ENCODE measurements at places on chromosomes 2 and 18.

DNA sequence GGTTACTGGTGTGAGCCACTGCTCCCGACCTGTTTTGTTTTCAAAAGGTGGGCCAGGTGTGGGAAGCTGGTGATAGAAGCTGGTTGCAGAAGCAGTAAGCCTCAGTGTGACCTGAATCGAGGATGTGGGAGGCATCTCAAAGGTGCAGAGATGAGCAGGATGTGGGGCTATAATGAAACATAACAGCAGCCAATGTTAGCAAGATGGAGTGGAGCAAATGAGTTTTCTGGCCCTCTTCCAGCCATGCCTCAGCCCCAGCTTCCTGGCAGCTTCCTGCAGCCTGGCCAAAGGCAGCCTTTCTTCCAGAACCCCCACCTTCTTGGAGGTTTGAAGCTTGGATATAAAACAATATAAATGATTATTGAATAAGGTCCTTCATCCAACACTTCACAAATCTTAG, 184.8 kb downstream of the NCK2 start:
- DNase-seq: no peak

- peak; percentile 3 for DNase-seq
Observed at GRCh38 chr18:8536231-8536630, 73.0 kb upstream of the RAB12 start.

GRCh38 chr2:217222309-217222910, 362.5 kb upstream of the TNP1 start:
- no peak for DNase-seq

DNA sequence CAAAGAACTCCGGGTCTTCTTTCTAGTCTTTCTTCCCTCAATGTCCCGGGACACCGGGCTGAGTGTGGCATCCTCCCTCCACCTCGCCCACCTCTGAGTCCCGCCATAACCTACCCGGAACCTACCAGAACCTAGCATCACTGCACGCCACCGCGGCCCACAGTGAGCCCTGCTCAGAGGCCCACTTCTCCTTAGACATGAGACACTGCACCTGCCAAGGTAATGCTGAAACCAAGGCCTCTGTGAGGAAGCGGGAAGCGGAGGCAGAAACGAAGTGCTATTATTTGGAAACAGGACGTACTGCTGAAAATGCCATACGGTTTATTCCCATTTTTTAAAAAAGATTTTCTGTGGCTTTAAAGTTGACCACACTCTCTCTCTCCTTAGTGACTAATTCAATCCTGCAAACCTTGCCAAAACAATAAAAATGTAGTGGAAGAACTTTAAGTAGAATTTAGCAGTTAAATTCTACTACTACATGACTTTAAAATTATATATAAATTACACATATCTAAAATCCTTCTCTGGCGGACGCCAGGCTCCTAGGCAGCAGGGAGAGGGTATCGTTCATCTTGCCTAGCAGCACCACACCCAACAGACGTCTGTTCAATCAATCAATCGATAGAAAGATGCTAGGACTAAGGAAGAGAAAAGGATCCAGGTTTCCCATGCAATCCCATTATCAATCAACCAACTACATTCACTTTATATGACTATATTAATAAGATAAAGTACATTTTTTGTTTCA, 82.0 kb downstream of the ZNF516 start:
- DNase-seq: no peak

DNA sequence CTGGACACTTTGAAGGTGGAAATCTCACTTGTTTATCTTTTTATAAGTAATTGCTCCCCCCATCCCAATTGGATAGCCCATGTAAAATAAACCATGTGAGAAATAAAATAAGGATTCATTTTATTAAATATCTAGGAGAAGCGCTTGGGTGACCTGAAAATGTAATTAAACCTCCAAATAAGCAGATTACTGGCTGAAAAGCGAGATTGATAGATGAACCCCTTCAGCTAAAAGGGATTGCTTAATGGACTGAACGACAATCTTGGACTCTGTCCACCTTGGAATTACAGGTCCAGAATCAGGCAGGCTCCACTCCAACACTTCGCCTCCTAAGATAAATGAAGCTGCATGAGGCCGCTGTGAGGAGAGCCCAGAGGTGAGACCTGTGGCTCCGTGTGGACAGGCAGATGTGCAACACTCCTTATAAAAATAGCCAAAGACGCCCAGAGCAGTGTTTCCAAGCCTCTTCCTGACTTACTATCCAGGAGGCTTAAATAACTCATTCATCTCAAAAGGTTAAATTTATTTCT, 441.5 kb downstream of the MTX2 start:
- no peak for DNase-seq

DNA sequence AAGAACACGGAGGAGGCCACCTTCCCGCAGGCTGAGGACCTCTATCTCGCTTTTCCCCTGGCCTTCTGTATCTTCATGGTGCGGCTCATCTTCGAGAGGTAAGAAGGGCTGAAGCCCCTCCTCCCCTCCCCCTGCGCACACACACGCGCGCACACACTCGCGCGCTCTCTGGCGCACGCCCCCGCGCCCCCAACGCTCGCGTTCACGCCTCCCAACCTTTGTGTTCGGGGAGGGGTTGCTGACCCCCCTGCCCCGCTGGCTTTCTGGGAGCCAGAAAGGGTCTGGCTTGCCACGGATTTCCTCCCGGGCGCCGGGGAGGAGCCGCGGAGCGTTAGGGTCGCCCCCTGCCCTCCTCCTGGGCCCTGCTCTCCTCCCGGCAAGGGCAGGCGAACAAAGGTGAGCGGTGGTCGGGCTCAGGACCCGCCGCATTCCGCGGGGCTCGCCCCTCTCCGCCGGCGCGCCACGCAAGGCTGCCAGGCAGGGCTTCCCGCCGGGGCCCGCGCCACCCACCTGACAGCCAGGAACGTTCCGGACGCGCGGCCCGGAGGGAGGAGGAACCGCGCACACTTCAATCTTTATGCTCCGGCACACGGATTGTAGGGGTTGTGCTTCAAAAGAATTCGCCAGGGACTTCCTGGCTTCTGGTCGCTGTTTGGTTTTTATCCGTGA, 583 bp downstream of the CERS6 start:
- peak; percentile 58 for DNase-seq

- no peak for DNase-seq
Observed at GRCh38 chr2:26324903-26325302, 21.0 kb upstream of the SELENOI start.

DNA sequence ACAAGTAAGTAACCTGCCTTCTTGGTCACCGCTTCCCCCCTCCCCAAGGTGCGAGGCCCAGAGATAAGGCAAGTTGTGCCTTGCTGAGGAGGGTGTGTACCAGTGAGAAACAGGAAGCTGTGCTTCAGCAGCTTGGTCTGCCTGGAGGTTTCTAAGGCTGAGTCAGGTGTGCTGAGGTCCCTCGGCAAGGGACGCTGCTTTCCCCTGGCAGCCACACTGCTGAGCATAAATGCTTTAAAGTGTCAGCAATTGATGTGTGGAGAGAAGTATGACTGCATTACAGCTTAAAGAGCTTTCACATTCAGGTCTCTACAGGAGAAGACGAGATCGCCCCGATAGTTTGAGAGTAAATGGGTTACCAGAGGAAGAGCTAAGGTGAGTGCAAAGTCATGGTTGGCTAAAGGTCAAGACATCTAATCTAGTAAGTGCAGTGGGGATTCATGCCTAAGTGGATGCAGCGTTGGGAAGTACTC, 86.9 kb downstream of the LIMS1 start:
- peak; percentile 80 for DNase-seq

GRCh38 chr2:74461187-74462053, 3.2 kb downstream of the WBP1 start:
- DNase-seq: no peak

- DNase-seq: no peak
Observed at GRCh38 chr2:42136782-42137124, 32.4 kb upstream of the EML4 start.

DNA sequence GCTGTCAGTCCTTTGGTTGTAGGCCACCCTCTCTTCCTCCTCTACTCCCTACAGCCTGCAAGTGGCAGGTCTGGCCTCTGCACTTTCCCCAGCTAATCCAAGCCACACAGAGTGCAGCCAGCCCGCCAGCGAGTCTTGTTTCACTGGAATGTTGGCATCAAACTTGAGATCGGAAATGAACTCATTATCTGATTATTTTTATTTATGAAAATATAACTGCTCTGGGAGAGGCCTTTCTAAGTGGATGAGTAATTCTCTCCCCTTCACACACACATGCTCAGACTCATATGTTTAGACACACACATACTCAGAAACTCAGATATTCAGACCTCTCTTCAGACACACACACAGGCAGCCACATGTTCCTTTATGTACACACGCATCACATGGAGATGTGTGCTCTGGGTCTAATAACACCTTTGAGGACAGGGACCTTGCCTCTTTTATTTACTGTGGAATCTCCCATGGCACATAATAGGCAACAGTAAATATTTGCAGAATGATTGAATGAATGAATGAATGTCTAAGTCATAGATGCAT, 151.3 kb downstream of the ZFP36L2 start:
- DNase-seq: peak; percentile 93

GRCh38 chr2:13968811-13969210, 663.7 kb upstream of the LRATD1 start:
- peak; percentile 26 for DNase-seq

DNA sequence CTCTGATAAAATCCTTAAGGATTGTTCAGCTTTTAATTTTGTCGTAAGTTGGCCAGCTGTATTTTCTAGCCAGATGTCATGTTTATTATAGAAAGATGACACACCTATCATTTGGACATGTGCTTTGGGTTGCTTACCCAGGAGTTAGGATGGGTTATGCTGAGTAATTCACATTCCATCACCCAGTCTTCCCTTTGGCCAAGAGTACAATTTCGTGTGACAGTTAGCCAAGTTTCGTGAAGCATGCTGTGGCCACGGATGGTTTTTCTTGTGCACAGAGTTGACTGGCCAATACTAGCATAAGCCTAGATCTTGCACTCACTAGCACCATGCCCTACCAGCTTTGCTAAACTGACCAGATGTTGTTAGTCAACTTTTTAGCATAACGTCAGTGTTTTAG, 5.8 kb downstream of the MAPRE3 start:
- DNase-seq: no peak

GRCh38 chr2:15588329-15588919, 3.2 kb upstream of the DDX1 start:
- peak; percentile 68 for DNase-seq

DNA sequence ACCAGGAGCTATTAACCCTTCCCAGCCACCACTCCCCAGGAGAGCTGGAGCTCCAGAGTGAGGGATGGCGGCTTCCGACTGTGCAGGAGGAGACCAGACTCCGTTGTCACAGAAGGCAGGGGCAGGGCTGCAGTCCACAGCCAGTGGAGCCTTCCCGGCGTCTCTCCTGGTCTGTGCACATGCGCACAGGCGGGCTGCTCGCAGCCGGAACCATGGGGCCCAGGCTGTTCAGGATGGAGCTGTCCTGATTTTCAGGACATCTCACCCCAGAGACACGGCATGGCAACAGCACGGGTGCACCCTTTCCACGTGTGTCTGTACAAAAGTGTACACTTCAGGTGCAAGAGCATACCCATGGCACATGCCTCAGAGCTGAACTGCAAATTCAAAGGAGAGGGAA, 28.9 kb downstream of the EIPR1 start:
- no peak for DNase-seq

DNA sequence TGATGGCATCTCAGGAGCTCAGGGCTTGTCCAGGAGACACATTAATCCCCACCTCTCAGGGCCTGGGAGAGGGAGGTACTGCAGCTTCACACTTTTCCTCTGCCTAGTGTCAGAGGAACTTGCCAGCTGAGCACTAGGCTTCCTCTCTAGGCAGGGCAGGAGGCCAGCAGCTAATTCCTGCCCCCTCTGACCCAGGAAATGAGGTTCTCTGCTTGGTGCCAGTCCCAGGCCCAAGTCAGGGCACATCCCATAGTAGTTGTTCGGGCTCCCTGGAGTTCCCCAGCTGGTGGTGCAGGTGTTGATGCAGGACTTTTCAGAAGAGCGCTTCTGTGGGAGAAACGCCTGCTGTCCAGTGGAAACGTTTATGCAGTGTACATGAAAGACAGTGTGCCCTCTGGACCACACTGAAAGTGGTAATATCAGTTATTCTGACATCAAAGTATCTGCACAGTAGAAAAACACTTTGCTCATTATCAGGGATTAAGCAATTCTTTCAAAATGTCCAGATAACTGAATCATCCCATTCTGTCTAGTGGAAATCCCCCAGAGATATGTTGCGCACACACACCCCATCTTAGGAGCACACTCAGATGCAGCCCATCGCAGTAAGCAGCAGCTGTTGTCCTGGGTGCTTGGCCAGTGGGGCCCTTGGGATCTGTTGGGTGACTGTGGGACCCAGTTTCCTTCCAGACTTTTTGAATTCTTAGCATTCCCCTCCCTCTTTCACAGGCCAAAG, 17.8 kb upstream of the SCLY start:
- DNase-seq: no peak

GRCh38 chr2:880201-880970, 70.3 kb upstream of the SNTG2 start:
- DNase-seq: no peak

GRCh38 chr18:46736736-46737135, 20.1 kb downstream of the ST8SIA5 start:
- no peak for DNase-seq

DNA sequence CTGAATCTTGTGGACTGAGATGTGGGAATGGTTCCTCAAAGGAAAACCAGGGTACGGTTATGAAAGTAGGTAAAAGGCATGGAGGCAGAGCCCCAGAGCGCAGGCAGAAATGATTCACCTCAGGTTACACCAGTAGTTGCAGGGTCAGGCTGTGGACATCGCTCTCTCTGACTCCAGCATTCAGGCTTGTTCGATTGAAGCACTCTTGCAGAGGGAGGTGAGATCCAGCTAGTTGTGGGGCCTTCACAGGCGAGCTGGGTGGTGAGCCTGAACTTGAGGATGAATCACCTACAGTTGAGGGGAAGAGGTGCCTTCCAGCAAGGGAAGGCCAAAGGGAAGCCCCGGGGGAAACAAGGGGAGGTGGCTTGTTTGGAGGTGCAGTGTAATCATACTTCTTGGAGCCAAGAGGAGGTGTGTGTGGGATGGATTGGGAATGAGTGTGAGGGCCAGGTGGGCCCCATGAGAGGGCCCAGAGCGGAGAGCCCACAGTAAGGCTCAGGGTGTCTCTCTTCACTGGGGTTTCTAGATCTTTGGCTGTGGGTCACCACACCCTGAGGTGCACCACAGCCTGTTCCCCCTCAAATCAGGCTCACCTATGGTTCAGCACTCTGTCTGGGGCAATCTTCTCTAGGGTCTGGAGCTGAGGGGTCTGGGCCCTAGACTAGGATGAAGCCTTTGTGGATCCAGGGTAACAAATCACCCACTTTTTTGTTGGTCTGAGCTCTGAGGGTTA, 48.5 kb upstream of the MCFD2 start:
- DNase-seq: no peak

DNA sequence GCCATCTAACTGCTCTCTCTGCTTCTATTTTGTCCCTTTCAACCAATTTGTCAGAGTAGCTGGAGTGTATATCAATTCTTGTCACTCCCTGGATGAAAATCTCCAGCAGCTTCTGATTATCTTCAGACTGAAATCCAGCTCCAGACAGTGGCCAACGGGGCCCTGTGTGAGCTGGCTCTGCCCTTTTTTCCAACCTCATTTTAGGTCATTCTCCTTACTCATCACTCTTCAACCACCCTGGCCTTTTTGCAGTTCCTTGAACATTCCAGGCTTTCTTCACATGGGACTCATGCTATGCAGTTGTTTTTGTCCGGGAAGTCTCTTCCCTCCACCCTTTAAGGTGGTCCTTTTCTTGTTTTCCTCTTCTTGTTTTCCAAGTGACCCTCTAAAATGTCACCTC, 15.4 kb upstream of the FAP start:
- no peak for DNase-seq
